Hematopoietic multipotent progenitor cell (in vitro differentiated cells): ENCODE measurements at places on chromosomes 16 and 17. TPM values are rescaled to one million over a fixed set of nuclear protein-coding genes. Genes with fewer than 3 reads are reported as not detected.

Gene KRTAP9-2
- total RNA-seq, result not detected

Gene CHCT1
- total RNA-seq, result not detected

Gene UTS2R
- not detected for total RNA-seq

Gene CAPNS2
- 0.81 TPM for total RNA-seq

DNA sequence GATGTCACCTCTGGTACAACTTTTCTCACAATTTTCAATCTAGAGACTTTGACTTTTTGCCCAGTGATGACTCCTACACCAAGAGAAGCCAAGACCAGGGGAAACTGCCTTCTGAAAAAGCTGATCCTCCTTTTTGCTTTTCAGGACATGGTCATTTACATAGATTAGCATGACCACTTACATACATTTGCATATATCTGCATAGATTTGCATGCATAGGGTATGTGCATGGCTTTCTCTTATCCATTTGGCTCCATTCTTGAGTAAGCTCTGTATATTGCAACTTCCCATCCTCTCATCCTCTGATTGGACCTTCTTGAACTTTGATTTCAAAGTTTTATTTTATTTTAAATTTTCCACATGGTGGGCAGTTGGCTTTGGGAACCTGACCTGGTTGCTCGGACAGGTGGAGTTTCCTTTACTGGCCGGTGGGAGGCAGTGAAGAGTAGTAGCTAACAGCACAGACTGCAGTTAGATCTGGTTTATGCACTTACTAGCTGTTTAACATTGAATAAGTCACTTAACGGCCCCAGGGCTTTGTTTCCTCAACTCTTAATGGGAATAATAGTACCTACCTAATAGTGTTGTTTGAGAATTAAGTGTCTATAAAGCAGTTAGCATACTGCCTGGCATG, 92.9 kb downstream of the GPR139 start:
- DNase-seq, result no peak

DNA sequence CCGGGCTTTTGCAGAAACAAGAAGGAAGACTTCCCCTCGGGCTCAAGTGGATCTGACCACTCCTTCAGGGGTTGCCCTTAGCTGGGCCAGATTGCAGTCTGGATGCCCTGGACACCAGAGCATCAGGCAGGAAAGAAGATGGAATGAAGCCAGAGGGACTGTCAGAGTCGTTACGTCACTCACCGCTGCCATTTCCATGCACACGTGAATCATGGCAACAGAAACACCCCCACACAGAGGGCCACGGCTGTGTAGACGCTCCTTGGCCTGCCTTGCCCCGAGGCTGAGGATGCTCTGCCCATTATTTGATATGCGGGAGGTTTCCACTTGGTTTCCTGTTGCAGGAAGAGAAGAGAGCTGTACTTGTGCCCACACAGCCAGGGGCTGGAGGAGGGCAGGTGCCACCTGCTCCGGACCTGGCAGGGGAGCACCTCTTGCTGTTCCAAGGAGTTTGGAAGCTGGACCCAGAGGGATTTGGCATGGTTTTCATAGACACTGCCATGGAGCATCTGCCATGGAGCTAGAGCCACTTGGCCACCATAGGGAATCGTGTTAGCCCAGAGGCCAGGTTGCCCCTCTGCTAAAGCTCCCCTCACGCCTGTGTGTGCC, 29.4 kb downstream of the RBFOX3 start:
- DNase-seq, result no peak

DNA sequence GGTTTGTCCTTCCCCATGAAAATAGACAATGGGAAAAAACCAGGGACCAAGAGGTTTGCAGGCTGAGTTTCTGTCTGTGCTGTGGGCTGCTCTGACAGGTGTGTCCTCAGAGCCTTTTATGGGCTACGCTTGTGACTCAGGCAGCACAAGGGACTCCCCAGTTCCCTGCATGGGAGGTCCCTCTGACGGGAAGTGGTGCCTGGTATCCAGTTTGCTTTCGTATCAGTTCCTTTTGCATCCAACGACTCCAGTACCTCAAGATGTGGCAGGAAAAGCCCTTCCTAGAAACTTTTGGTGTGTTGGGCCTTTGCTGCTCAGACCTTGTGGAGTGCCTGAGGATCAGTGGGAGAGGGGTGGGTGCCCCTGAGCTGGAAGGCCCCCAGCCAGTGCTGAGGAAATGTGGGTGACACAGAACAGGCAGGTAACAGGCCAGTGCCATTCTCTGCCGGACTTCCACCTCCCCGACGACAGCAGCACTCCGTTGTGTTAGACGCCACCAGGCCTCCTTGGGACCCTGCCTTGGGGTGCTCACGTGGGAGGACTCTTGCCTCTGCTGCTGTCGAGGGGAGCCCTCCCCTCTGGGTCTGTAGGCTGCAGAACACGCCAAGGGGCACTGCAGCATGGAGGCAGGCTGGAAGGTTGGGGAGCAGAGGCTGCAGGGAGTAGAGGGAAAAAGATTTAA, 38.4 kb upstream of the IRF8 start:
- no peak for DNase-seq

DNA sequence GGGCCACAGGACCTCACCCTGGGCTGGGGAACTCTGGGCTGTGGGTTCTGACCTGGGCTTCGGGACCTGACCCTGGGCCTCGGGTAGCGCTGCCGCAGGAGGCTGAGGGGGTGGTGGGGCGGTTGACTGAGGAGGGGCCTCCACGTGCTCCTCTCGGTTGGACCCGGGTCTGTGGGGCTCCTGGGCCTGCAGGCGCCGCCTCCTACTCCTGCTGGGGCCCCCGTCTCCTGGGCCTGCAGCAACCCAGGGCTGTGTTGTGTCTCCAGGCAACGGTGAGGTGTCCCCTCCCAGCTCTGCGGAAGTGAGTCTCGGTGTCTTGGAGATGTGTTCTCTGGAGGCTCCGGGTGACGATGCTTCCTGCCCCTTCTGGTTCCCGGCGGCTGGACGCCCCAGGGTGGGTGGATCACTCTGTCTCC, 41.5 kb upstream of the GNG13 start:
- peak; percentile 31 for DNase-seq

GRCh38 chr16:50684823-50685461, 3.8 kb upstream of the SNX20 start:
- DNase-seq, result no peak

DNA sequence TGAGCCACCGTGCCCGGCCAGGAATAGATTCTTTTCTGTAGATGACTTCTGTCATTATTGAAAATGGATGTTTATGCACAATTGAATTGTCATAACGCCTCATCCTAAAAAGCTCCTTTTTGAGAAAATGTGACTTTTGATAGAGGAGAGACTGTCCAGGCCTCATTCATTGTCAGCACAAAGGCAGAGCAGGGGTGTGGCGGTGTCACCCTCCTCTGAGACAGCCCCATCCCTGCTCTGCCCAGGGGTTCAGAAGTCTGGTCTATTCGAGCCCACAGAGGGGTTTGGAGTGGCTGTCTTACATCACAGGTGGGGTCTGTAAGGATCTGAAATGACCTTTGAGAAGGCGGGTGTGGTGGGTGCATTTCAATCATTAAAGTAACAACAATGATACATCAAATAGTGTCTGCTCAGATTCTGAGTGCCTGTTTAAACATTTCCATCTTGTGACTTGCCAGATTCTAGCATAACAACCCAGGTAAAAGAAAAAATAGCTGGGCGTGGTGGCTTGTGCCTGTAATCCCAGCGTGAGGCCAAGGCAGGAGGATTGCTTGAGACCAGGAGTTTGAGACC, 161.0 kb downstream of the SEC14L1 start:
- DNase-seq, result no peak

GRCh38 chr16:73400951-73401350, 353.0 kb upstream of the ZFHX3 start:
- DNase-seq, result no peak

DNA sequence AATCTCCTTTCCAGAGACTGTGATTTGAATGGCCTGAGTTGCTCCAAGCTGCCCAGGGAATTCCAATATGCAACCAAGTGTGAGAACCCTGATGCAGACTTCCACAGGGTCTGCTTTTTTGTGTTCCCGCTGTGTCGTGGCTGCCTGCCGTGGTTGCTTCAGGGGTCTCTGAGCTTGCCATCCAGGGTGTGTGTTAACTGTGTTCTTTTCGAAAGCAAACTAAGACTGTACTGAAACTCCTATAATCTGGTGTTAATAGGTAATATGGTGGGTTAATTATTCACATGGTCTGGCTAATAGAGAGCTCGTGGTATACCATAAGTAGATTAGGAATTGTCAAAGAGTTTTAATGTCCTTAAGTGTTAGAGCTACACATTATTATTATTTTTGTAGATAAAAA, 20.7 kb downstream of the UBN1 start:
- no peak for DNase-seq
